Activated naive CD8-positive, alpha-beta T cell treated with anti-CD3 and anti-CD28 coated beads for 36 hours (primary cell): ENCODE measurements at places on chromosomes 1 and 21.

DNA sequence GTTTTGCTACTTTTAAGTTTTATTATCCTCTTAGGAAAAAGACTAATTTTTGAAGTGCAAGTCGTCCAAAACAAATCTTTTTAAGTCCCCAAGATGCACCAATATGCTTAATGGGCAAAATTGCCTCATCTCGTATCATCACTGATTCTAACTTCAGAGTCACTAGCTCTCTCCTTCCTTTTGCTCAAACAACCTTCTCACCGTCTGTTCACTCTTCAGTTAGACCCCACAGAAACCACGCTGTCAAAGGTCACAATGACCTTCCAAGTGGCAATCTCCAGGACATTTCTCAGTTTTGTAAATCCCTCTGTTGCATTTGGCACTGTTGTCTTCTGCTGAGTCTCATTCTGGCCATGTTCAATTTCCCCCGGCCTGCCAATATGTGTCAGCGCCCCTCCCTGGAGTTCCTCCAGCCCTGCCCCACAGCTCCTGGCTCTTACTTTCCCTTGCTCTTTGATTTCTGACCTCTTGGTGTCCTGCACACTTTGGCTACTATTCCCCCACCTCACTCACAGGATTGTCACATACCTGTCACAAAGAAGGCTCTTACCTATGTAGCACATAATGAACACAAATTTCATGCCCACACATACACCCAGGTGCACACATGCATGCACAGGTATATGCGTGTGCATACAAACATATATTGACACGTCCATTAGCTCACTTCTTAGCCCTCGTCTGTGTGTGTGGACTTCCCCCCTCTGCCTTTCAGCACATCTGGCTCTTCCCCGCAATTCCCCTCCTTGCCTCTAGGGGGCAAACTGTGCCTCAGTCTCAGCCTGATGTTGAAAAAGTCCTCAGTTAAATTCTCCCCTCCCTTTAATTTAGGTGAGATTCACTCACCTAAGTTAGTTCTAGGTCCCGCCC is 354.0 kb upstream of the DUSP10 start:
- DNase-seq: peak; percentile 43

DNA sequence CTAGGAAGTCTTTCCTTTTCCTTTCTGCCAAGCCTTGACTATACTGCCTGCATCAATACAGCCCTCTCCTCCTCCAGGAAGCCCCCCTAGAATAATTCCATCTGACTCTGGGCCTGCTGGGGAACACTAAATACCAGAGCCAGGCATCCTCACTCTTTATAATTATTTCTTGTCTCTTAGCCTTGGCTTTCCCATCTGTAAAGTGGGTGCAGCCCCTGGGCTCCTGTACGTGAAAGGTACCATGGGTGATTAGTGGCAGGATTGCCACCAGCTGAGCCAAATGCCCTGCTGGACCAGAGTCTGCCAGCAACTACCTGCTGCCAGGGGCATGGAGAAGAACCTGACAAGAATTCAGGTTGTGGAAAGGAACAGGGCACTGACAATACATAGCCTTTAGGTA is 58.7 kb downstream of the LGR6 start:
- DNase-seq: no peak

DNA sequence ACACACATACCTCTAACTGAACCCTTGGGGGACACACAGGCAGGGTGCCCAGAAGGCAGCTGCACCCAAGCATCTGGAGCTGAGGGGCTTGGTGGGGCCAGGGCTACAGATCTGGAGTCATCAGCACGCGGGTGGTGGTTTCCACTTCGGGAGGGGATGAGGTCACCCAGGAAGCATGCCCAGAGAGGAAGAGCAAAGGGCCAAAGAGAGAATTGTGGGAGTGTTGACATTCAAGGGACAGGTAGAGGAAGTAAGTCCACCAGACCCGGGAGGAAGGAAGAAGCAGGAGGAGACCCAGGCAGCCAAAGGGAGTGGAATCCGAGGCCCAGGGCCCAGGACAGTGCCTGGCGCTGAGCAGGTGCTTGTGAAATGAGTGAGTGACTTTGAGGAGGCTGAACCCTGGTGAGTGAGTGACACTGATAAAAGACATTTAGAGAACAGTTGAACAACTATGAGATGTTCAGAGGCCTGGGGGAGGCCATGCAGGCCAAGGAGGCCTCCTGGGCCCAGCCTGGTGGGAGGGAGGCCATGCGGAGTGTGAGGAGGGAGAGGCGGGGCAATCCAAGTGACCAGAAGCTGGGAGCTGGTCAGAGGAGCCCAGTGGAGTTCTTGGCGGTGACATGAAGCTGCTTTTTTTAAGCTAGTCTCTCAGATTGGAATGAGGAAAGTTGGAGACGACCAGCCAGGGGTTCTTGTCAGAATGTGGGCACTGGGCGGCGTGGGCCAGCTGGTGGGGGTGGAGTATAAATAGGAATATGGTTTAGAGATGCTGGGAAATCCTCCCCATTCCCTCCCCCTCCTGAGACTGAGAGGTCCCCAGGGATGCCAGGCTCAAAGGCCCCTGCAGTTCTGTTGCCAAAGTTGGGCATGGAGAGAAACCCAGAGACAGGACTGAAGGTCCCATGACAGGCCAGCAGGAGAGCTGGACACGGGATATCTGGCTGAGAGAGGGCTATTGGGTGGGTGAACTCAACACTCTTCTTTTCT is 7.9 kb downstream of the CDK18 start:
- no peak for DNase-seq

- DNase-seq: no peak
Measured at GRCh38 chr1:151897991-151898431, 11.3 kb downstream of the THEM4 start.

GRCh38 chr21:34781526-34781925 is 112.7 kb downstream of the CLIC6 start:
- DNase-seq: no peak

DNA sequence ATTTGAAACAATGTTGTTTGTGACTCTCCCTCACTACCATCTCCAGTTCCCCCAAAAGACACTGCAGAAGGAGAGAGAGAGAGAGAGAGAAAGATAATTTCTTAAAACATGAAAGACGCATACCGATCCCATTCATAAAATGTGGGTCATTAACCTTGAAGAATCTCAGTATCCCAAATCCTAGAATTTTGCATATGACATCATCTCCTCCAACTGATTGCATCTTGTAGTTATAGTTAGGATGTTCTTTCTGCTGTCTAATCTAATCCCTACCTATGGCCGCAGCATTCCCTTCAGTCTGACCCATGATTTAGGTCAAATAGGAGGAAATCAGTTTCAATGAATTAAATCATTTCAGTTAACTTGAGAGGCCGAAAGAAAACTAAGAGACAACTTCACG is 142.4 kb upstream of the ETS2 start:
- DNase-seq: no peak

DNA sequence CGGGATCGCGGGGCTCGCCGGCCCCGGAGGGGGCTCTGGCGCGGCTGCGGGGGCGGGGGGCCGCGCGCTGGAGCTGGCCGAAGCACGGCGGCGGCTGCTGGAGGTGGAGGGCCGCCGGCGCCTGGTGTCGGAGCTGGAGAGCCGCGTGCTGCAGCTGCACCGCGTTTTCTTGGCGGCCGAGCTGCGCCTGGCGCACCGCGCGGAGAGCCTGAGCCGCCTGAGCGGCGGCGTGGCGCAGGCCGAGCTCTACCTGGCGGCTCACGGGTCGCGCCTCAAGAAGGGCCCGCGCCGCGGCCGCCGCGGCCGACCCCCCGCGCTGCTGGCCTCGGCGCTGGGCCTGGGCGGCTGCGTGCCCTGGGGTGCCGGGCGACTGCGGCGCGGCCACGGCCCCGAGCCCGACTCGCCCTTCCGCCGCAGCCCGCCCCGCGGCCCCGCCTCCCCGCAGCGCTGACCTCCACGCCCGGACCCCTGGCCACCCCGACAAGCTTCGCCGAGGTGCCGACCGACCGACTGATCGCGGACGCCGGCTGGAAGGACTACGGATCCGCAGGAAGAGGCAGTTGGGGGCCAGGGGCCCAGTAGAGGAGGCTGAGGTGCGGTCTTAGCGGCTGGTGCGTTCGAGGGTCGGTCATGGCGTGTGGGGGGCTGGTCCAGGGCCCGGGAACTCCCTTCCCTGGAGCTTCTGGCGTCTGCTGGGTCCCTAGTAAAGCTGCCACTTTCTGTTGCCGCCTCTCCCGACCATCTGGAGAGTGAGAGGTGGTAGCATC is 711 bp downstream of the TRNP1 start:
- DNase-seq: peak; percentile 52

DNA sequence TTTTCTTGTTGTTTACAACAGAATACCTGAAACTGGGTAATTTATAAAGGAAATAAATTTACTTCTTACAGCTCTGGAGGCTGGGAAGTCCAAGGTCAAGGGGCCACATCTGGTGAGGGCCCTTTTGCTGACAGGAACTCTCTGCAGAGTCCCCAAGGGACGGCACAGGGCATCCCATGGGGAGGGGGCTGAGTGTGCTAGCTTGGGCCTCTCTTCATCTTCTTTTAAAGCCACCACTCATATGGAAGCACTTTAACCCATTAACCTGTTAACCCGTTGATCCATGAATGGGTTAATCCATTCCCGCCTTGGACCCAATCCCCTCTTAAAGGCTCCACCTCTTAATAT is 76.3 kb downstream of the OBSCN start:
- no peak for DNase-seq
